ENCODE measurements at places on chromosomes 13 and 19.

- DNase-seq = peak; percentile 42
These were observed 57.3 kb downstream of the CEBPG start for GRCh38 chr19:33430674-33431277.

DNA sequence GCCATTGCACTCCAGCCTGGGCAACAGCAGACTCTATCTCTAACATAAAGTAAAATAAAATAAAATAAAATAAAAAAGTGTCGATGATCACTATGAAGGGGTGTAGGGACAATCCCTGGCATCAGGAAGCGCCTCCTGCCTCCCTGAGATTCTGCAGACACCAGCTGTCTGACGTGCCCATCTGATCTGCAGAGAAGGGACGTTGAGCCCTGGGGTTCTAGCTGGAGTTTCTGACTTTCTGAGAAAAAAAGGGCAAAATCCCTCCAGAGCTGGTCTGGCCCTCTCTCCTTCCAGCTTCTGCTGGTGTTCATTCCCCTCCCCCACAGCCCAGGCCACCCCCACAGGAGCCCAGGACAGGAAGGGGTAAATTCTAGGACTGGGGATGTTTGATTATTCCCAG lies 2.4 kb upstream of the ADGRE5 start:
- no peak for DNase-seq

DNA sequence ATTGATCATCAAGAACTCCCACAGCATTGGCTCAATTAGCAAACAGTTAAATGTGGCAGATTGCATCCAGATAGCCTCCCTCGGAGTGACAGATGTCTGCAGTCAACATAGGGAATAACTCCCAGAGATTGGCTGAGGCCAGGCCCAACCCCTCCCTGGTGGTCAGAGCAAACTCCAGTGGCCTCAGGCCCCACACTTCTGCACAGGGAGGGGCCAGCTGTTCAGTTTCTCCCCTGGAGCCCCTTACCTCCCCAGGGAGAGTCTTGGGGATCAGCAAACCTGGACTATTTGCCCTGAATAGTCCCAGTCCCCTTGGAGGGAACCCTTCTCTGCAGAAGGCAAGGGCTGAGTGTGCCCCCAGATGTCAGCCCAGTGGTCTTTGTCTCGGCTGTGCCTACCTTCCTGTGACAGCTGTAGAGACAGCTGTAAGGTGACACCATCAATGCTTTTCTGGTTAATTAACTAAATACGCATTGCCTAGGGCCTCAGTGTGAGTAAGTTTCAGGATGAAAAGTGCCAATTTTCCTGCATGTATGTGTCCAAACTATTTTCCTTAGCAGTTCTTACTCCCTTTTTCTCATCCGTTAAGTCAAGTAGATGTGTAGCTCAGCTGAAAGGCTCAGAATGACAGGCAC lies 102.7 kb upstream of the UQCRFS1 start:
- DNase-seq = no peak

GRCh38 chr19:821231-821824 lies 427 bp downstream of the PLPPR3 start:
- no peak for DNase-seq

GRCh38 chr13:92873029-92873428 lies 353.6 kb upstream of the GPC6 start:
- no peak for DNase-seq

DNA sequence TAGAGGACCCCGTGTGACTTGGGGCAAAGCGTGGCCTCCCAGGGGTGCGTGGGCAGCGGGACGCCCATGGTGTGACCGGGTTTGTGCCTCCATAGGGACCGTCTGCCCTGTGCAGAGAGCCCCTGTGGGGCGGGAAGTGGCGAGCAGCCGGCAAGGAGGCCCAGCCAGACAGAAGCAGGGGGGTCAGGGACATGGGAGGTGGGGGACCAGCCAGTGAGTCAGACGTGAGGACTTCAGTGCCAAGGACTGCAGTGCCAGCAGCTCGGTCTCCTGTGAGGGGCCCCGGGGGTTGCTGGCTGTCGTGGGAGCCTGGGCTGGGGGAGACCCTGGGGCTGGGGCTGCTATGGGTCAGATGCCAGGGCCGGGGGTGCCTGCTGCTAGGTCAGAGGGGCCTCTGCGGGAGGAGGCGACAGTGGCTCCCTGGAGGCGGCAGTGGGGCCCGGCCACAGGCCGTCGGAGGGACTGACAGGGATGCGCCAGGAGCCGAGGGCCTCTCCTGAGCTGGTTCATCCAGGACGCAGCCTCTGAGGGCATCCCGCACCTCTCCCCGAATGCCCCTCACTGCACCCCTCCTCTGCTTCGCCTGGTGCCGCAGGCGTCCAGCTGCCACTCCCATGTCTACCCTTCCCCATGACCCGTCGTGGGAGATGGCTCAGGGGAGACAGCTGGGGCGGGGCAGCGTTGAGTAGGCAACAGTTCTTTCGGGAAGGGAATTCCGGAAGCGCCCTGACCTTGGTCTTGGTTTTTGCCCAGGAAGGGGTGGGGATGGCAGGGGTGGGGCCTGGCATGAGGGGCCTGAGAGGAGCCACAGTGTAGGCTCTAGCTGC lies 80.0 kb downstream of the KDM4B start:
- no peak for DNase-seq

- no peak for DNase-seq
These were observed 192.4 kb downstream of the ZNF536 start for GRCh38 chr19:30564551-30565011.

- DNase-seq = no peak
These were observed 12.9 kb upstream of the GARIN5A start for GRCh38 chr19:50489461-50490011.

GRCh38 chr13:61410669-61411297 lies 4.9 kb downstream of the PCDH20 start:
- DNase-seq = no peak

DNA sequence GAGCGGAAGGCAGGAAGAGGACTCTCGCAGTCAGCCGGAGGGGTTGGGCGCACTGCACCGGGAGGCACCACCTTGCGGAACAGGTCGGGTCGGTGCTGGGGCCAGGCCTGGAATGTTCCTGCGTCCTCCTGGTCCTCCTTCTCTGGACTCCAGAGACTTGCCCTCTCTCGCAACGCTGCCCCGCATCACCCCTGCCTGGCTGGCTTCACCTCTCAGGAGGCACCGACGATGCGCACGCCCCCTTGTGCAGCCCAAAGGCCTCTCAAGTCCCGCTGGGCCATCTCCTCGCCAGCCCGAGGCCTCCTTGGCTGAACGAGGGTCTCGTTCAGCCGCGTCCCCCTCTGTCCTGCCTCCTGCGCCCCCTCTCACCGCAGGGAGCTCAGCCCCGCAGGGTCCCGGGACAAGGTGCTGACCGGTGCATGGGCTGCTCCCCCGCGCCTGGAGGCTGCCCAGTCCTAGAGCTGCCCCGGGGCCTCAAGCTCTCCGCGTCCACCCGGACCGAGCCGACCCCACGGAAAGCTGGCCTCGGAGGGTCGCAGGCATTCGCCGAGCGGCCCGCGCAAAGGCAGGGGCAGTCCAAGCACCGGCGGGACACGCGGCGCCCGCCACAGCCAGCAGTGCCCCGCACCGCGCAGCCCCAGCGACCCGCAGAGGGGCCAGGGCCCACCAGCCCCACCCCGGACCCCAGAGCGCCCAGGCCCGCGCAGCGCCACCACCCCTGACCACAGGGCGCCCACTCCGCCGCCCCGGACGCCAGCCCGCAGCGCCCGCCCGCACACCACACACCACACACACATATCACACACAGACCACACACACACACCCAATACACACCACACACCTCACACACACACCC lies 133.8 kb downstream of the CRYL1 start:
- peak; percentile 30 for DNase-seq

DNA sequence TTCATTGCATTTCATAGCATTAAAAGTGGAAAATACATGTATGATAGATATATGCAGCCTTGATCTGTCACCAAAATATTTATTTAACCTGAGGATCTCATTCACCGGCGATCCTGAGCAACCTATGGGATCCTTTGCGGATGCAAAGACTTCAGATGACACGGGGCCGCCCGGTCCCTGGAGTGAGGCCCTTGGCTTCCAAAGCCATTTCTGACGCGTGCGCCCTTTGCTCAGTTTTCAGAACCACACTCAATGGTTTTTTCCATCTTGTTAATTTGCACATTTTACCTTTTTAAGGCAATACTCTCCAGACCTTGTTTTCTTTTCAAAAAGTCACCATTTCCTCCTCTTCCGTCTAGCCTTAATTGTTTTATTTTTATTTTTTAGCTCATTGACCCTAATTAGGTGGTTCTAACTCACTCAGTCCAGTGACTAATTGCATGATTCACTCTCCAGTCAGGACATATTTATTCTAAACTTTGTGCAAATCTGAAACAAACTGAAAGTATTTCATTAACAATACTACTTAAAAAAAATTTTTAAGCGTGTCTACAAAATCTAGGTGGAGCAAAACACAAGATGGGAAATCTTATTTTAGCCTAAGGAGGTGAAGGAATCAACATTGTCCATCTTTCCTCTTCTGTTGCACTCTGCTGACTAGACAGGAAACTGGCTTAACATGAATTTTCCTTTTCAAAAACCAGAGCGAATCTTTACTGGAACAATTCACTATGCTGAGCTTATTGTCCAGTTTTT lies 47.9 kb downstream of the COL4A1 start:
- DNase-seq = no peak

- DNase-seq = no peak
These were observed 16.6 kb downstream of the CHST8 start for GRCh38 chr19:33638167-33639034.
